CD8-positive, alpha-beta memory T cell (primary cell): ENCODE measurements at places on chromosomes 3 and 15. TPM values are rescaled to one million over a fixed set of nuclear protein-coding genes. Genes with fewer than 3 reads are reported as not detected.

Gene CYP8B1
- not detected for total RNA-seq

Gene CPA3
- not detected for total RNA-seq

- DNase-seq, result no peak
Observed at GRCh38 chr15:93072411-93073394, 16.3 kb downstream of the RGMA start.

DNA sequence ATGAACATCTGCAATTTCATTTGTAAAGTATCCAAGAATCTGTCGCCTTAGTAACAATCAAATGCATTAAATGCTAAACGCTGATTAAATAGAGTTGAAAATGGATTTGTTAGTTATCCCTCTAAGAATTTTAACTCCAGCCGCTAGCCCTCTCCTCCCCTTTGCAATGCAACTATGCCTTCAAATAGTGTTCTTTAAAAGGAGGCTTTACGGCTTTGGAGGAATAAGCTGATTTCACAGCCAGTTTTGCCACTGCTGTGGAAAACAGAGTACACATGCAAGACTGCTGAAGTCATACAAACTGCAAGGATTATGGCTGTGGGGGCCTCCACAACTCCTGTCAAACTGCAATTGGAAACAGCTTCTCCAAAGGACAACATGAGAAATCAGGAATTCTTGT is 89.2 kb downstream of the CERS3 start:
- no peak for DNase-seq

DNA sequence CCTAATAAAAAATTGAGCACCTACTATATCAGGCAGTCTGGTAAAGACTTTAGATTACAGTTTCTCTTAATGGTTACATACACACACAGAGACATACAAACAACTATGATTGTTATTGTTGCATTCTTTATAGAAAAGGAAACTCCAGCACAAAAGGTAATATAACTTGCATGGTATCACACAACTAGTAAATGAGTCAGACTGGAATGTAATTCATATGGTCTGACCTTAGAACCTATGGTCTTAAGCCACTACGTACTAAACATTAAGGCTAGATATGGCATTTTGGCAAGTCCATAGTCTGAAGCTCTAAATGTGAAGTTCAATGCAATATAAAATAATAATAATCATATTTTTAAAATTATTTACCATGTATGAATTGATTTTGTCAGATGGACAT is 380.6 kb downstream of the LSAMP start:
- no peak for DNase-seq

Gene ARPP19
- 226 TPM for total RNA-seq

Gene TMEM212
- not detected for total RNA-seq

DNA sequence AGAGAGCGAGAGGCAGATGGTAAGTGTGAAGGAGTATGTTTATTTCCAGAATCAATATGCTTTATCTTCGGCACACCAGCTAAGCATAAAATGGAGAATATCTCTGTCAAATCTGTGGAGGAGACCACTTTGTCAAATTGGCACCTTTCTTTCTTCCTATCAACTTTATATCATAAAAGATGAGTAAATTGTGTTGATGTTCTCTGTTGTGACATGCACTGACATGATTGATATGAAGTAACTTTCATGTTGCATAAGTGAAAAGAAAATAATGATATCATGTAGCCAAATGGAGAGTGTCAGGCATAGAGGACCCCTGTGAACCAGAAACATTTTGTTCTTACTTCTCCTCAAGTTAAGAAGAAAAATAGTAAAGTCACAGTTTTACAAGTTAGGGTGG is 753.8 kb downstream of the ZNF385D start:
- no peak for DNase-seq

DNA sequence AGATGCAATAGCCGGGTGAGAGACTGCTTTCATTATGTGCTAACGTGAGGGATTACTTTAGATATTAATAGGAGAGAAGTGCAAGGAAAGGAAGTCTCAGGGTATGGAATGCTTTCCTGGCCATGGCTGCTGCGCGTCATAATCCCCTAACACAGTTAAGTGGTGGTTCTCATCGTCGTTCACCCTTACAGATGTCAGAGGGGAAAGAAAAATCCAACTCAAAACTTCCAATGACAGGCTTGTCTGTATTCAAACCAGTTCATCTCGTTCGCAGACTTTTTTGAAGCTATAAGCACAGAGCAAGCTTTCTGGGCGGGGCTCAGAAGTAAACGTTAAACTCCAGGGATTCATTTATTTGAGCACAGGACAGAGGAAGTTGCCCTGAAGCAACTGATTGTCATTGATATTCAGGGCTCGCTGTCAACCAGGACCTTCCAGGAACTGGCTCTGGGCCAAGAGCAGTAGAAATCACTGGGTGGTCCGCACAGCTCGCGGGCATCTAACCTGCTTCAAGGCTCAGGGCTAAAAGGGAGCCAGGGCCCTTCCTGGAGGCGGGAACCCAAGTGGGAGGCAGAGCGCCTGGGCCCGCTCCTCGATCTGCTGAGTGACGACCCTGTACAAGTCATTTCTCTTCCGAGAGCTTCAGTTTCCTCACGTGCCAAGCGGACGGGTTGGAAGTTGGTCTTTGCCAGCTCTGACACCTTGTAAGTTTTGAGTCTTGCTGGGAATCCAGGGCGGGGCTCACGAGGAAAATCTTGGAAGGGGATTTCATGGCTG is 1.1 kb upstream of the LPP start:
- no peak for DNase-seq

Gene TMCO5A
- total RNA-seq, result not detected

Gene THSD4
- not detected for total RNA-seq

DNA sequence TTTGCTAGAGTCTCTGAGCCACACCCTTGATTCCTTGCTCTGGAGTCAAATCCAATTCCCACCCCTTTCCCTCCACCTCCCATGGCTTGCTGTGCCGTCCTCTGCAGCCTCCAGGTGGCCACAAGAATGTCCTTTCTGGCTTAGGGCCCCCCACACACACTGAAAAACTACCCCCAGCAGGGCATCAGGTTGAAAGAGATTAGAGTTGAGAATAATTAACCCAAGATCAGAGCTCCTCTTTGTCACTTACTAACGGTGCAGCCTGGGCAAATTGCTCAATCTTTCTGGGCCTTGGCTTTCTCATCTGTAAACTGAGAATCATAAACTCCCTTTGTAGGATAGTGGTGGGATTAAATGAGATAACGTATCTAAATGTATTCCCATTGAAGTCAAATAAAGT is 78.5 kb downstream of the MRPL46 start:
- DNase-seq, result no peak

- no peak for DNase-seq
Observed at GRCh38 chr15:101378171-101378755, 83.2 kb upstream of the SNRPA1 start.

- DNase-seq, result no peak
Observed at GRCh38 chr3:118089563-118089962, 945.1 kb downstream of the IGSF11 start.

- DNase-seq, result no peak
Observed at GRCh38 chr3:169179321-169179720, 484.2 kb downstream of the MECOM start.

Gene UBAP1L
- 3.5 TPM for total RNA-seq

GRCh38 chr3:70281663-70282062 is 30.8 kb downstream of the MDFIC2 start:
- DNase-seq, result no peak

Gene TNNC1
- total RNA-seq, result 2.2 TPM

- DNase-seq, result no peak
Observed at GRCh38 chr3:152281133-152281713, 12.5 kb downstream of the MBNL1 start.

Gene GUCA1C
- not detected for total RNA-seq

Gene PLSCR4
- total RNA-seq, result not detected

DNA sequence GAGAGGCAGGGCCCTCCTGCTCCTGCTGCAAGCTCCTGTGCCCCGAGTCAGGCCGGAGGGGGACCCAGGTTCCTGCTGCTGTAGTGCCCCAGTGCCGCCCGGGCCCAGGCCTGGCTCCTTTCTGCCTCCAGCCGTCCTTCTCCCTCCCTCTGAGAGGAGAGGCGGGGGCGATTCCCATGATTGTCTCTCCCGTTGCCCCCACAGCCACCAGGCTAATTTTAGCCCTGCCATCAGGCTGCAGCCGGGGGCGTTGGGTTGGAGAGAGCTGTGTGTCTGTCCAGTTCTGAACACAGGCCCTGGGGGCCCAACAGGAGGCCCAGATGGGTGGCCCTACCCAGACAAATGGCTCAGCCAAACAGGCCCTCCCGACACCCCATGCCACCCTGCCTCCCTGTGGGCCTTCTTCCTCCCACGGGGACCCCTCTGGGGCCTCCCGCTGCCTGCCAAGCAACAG is 214.8 kb downstream of the TBC1D2B start:
- no peak for DNase-seq

- DNase-seq, result no peak
Observed at GRCh38 chr3:31361371-31362273, 171.1 kb upstream of the STT3B start.

DNA sequence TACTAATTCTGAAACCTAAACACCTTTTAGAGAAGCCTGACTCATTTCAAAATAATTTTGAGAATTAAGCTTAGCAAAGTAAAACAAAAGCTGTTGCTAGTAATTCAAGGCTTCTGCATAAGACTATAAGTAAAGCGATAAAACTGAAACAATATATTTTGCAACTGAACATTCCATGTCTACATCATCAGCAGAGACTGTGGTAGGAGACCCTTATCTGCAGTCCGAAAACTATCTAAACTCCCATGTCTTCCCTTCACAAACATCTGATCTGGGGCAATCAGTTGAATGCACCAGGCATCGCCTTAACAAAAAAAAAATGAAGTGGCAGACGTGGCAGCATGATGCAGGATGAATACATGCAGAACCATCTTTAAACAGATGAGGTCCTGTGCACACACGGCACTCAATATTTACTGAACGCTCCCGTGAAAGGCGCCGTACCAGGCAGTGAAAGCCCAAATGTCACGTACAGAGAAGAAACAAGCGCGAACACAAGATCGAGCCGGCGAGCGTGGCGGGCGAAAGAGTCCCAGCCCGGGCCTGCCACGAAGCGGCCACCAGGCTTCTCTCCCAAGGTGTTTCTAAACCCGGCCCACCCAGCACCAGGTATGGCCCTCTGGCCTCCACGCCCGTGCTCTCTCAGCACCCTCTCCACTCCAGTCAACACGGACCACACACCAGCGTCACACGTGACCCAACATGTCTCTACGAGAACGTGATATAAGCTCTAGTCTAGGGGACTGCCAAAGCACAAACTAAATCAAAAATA is 63.0 kb downstream of the CHSY1 start:
- no peak for DNase-seq

Gene ALG1L2
- total RNA-seq, result 1.1 TPM

- no peak for DNase-seq
Observed at GRCh38 chr3:170007031-170007663, 30.6 kb upstream of the GPR160 start.

Gene IL17RD
- 0.04 TPM for total RNA-seq

DNA sequence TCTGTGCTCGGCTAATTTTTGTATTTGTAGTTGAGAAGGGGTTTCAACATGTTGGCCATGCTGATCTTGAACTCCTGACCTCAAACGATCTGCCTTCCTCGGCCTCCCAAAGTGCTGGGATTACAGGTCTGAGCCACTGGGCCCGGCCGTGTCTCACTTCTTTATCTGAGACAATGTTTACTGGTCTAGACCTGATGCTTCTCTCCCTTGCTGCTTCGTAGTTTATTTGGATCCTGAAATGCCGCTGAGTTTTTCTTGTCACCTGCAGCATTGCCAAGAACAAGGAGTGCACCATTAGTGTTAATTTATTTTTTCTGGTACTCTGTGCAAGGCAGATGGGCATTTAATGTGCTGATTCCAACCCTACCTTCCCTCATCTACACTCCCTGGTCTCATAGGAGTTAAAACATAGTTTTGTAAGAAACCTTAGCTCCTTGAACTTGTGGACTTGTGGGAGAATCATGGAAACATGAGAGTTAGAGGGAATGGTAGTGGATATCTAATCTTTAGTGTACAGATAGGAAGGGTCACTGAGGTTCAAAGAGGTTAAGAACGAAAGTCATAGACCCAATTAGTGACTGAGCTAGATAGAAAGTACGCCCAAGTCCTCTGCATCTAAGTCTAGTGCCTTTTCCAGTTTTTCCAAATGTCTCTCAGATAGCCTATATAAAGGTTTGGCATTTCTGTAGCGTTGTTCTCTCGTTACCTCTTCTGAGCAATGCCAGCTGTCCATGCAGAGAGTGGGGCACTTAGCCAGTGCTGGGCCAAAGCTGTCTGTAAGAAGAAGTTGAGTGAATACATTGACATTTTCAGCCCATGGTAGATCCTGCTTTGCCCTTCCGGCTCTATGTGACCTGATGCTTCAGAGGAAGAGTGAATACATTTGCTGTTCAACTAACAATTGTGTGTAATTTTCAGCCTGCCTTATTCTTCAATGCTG is 244.1 kb downstream of the LPP start:
- no peak for DNase-seq

GRCh38 chr3:109819734-109820133 is 482.4 kb upstream of the DPPA4 start:
- no peak for DNase-seq

Gene IL5RA
- total RNA-seq, result 0.70 TPM

GRCh38 chr3:156553705-156554356 is 1.1 kb downstream of the SSR3 start:
- DNase-seq, result no peak

Gene SPSB4
- total RNA-seq, result not detected

Gene CHRNA7
- total RNA-seq, result not detected

GRCh38 chr3:49076646-49077045 is 17.2 kb downstream of the QRICH1 start:
- no peak for DNase-seq

Gene KIAA1143
- total RNA-seq, result 41.7 TPM

Gene CLDN11
- total RNA-seq, result 0.26 TPM

DNA sequence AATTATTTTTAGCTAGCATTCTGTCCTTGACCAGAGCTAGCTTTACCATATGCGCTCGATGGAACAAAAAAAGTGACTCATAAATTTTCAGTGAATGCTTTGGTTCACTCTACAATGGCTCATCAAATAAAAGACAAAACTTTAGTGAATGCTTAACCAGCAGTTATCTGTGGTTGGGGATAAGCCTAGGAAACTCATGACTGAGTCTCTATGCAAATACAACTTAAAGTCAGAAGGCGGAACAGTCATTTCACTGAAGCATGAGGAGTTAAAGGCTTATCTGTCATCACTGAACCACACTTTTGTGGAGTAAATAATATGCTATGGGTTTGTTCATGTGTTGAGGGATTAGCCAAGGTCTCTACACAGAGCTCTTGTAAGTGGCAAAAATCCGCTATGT is 308.4 kb downstream of the SQOR start:
- no peak for DNase-seq

DNA sequence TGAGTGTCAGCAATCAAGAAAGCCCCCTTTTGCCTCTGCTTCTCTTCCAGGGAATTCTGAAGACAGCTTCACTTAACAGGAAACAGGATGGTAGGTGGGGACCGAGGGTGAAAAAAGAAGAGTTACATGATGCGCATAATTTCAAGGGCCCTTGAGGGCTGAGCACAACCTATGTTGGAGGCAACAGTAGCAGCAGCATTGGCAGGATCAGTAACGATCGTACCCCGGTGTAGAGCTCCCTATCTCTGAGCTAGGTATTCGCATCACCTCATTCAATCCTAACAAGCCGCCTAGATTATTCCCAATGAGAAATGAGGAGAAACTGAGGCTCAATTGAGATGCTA is 432 bp upstream of the RAD54L2 start:
- DNase-seq, result no peak
